Activated CD4-positive, alpha-beta T cell treated with anti-CD3 and anti-CD28 coated beads for 4 hours (primary cell): ENCODE measurements at places on chromosomes 5 and 9.

DNA sequence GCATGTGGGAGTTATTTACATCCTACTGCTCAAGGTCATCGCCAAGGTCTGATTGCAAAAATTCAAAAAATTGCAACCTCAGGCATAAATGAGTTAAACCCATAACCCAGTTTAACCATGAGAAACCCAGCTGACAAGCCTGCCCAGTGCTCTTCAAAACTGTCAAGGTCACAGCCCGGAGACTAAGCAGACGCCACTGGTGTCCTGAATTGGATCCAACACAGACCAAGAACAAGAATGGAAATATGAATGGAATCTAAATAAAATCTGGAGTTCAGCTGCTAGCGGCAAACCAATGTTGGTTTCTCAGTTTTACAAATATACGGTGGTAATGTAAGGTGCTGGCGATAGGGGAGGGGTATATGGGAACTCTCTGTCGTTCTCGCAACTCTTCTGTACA lies 201.5 kb upstream of the MVB12B start:
- no peak for DNase-seq

GRCh38 chr9:23790351-23791260 lies 35.4 kb downstream of the ELAVL2 start:
- no peak for DNase-seq

DNA sequence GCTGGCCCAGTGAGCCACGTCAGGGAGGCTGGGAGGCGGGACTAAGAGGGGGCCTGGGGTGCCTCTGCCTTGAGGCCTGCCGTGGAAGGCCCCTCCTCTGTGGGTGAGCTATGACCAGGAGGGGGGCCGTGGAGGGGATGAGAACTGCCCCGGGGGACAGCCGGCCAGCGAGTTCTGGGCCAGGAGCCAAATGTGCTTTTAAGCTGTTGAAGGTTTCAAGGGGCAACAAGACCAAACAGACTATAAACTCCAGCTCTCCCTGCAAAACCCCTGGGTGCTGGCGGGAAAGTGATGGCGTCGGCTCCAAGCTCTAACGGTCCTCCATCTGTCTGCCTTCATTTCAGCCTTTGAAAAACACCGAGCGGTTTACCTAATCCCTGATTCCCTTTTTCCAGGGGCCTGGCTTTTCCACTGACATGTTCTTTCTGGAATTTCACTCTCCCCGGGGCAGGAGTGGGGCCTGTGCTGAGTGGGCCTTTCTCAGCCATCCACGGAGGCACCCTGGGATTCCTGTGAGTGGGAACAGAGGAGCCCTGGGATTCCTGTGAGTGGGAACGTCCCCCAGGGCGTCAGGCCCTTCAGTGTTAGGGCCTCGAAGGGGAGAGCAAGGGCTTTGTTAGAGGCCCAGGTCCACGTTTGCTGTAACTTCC lies 65.6 kb downstream of the COL5A1 start:
- no peak for DNase-seq

DNA sequence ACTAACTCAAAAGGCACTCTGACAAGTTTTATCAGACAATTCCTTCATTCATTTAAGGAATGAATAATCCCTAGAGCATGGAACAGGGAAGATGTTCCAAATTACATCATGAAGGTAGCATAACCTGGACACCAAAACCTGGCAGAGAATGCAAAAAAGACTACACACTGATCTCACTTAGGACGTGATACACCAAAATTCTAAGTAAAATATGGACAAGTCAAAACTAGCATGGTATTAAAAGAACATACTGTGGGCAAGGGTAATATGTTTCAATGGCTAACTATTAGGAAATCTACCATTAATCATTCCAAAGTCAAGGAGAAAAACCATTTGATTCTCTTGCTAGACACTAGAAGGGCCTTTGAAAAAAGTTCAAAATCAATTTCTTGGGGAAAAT lies 176.5 kb downstream of the HSPA4 start:
- DNase-seq = no peak

DNA sequence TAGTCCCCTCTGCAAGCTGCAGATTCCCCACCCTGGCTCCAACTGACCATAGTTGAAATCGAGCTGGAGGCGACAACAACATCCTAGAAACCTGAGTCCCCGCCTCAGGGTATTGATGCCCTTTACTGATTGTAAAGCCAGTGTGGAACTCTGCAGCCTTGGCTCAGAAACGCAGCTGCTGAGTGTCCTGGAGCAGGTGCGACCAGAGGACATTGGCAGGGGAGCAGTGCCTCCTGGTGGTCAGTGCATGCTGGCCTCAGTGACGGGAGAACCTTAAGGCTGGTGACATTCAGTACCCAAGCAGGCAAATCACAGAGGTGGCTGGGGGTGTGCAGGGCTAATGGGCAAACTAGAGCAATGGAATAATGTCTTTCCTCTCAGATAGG lies 20.4 kb upstream of the ZNF354B start:
- DNase-seq = peak; percentile 11

- no peak for DNase-seq
Measured at GRCh38 chr9:107638521-107639310, 149.1 kb upstream of the KLF4 start.
